ENCODE measurements at places on chromosomes 7 and 10. TPM values are rescaled to one million over a fixed set of nuclear protein-coding genes. Genes with fewer than 3 reads are reported as not detected.

SKAP2 gene
- 5.5 TPM for total RNA-seq

OR2A5 gene
- not detected for total RNA-seq

MEIG1 gene
- not detected for total RNA-seq

FEZF1 gene
- not detected for total RNA-seq

TRPV5 gene
- total RNA-seq, result not detected

SCIN gene
- 0.20 TPM for total RNA-seq

CCDC172 gene
- total RNA-seq, result not detected

AOAH gene
- 2.4 TPM for total RNA-seq

OR2A7 gene
- total RNA-seq, result 0.55 TPM

CNPY1 gene
- total RNA-seq, result not detected

EPO gene
- total RNA-seq, result not detected

AGMO gene
- total RNA-seq, result 0.32 TPM

BTBD16 gene
- total RNA-seq, result not detected
